ENCODE measurements at places on chromosomes 2 and 18.

DNA sequence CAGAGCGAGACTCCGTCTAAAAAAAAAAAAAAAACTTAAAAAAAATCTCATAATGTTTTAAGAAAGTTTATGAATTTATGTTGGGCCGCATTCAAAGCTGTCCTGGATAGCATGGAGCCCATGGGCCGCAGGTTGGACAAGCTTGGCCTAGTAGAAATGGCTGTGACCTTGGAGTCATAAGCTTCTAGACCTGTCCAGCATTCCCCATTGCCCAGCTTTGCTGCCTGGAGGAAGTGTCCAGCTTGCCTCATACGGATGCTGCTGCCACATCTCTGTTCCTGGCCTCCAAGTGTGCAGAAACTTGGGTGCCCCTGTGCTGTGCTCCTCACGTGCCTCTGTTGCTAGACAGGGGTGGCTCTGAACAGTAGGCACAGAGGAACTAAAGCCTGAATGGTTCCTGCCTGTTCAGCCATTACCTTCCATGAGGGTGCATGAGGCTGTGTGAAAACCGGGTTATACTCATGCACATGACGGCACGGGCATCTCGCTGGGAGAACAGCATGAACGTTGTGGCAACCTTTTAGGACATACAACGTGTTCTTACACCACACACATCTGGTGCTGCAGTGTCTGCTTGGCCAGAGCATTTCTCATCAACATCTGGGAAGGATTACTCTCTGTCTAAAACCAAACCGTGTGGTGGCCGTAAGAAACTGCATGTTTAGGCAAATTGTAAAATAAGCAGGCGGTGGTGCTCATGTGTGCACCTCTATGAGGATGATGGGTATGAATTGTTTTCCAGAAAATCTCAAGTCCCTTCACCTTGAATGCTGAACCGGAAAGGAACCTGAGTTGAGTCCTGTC, 38.2 kb downstream of the FHOD3 start:
- DNase-seq, result no peak

DNA sequence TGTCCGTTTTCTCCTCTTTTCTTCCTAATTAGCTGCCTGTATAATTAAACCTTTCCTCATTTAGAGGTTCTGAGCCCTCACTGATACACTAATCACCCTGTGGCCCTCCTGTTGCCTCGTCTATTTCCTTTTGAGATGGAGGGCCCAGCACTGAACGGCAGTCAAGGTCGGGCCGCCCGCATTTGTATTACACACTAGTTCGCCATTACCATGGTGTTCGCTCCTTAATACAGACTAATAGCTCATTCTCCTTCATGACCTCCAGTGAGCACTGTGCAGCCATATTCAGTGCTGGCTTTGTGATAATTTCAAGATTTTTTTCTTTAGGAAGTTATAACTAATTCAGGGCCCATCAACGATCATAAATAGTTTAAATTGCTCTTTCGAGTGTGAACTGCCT, 64.1 kb downstream of the SLC4A3 start:
- DNase-seq, result no peak

DNA sequence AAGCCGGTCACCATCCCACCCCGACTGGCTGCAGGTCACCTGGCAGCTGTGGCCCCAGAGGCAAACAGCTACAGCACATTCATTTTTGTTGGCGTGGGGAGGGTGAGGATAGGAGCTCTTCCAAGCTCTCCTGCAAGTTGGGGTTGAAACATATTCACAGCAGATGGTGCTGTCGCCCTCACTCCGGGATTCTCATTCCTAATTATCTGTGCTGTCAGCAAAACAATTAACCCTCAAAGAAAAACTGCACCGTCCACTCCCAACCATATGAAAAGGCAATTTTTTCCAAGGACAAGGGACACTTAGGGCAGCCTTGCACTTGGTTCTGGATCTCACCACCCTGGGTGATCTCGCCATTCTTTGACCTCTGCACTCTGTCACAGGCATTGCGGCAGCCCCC, 68.6 kb downstream of the ZBTB7C start:
- no peak for DNase-seq

DNA sequence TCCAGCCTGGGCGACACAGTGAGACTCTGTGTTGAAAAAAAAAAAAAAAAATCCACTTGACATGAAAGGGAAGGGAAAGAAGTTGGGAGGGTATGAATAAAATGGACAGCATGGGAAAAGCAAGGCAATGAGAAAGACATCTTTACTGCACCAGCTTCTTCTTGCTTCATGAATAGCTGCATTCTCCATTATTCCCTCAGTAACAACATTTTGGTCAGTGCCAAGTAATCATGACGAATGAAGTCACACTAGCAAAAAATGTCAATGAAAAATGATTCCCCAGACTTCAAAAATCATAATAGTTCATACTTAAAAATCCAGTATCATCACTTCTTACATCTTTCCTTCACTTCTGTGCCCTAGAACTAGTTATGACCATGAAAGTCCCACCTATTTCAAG, 30.4 kb downstream of the ADAM17 start:
- DNase-seq, result no peak

DNA sequence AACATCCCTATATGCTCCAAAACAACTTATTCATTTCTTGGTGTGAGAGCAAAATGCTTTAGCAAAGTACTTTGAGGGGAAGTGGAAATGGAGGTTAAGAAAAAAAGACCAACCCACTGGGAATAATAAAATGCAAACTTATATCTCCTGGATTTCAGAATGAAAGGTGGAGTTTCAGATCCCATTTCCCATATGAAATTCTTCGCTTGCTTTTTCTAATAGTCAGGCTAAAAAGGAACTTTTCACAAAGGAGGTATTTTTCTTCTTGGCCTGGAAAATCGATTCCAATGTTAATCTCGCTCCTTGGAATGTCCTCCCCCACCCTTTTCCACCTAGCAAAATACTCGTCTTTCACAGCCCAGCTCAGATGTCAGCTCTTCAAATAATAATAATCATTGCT, 360.9 kb downstream of the LPIN1 start:
- no peak for DNase-seq

- DNase-seq, result peak; percentile 43
Measured at GRCh38 chr2:191038241-191038725, 24.3 kb upstream of the STAT1 start.

- no peak for DNase-seq
Measured at GRCh38 chr18:79554945-79555645, 124.5 kb upstream of the CTDP1 start.

Data from activated CD4-positive, alpha-beta T cell treated with anti-CD3 and anti-CD28 coated beads for 36 hours (primary cell).